ENCODE measurements at places on chromosomes 12 and 14.

DNA sequence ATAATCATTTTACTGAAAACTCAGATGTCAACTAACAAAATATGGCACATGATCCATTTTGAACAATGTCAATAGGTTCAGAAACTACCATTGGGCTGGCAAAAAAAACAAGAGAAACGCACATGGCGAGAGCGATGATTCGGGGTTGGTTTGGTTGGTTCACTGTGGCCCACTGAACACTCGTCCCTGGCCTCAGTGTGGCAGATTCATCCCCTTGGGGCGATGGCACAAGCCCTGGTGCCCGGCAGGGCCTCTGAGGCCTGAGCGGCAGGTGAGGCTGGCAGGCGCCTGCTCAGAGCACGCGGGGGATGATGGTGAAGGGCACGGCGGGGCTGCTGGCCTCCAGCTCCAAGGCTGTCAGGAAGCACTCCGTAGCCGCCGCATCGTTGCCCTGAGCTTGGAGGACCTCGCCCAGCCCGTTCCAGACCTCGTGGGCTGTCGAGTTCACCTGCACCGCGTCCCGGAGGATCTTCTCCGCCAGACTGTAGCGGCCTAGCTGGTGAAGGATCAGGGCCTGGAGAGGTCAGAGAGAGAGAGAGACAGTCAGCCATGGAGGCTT, 144.3 kb downstream of the CALM1 start:
- no peak for DNase-seq

GRCh38 chr12:77795699-77796098, 35.0 kb upstream of the NAV3 start:
- DNase-seq, result no peak

DNA sequence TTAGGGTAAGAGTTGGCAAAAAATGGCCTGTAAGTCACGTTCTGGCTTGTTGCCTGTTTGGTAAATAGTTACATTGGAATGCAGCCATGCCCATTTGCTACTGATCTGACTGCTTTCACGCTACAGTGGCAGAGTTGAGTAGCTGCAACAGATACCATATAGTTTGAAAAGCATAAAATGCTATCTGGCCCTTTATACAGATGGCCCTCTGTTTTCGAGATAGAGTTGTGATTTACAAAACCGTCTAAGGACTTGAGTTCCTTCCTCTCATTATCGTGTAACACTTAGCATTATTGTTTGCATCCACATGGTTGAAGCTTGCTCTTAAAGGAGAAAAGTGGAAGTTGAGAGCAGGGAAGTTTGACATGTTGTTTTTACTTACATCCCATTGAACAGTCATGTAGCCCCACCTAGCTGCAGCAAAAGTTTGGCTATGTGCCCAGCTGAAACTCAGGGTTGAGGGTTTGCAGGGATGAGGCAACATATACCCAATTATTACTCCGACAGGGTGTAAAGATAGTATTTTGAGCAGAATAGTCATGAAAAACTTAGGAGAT, 11.3 kb upstream of the SCFD1 start:
- DNase-seq, result no peak

- no peak for DNase-seq
These were observed 83.8 kb downstream of the NRXN3 start for GRCh38 chr14:78253986-78254385.

- peak; percentile 71 for DNase-seq
These were observed 282.8 kb downstream of the PAWR start for GRCh38 chr12:79407671-79408622.

GRCh38 chr14:72708708-72709475, 185.0 kb downstream of the DPF3 start:
- peak; percentile 44 for DNase-seq

- no peak for DNase-seq
These were observed 131.3 kb downstream of the ITPR2 start for GRCh38 chr12:26701604-26702215.

DNA sequence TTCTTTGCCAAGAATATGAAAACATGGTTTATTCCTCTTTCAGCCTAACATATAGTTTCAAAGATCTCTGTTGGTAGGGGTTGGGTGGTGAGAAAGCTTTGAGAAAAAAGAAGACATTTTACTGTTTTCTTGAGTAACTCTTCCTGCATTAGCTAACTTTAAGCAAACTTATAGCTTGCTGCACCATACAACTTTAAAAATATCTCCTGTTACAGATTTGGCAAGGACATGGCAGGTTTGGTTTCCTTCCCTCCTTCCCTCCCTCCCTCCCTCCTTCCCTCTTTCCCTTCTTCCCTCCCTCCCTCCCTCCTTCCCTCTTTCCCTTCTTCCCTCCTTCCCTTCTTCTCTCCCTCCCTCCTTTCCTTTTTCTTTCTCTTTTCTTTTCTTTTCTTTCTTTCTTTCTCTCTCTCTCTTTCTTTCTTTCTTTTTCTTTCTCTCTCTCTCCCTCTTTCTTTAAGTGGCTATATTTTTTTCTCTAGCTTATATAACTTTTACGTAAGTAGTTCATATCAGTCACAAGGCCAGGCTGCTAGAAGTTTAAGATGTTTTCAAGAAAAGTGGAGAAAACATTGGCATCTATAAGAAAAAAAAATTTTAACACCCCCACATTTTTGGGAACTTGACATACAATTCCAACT, 26.0 kb upstream of the ANO6 start:
- no peak for DNase-seq

- DNase-seq, result no peak
These were observed 269.6 kb upstream of the PPFIA2 start for GRCh38 chr12:82028772-82029171.
